NCI-H748 treated with DMSO at 0.1 percent for 48 hours (cell line): ENCODE measurements at places on chromosomes 2 and 18.

DNA sequence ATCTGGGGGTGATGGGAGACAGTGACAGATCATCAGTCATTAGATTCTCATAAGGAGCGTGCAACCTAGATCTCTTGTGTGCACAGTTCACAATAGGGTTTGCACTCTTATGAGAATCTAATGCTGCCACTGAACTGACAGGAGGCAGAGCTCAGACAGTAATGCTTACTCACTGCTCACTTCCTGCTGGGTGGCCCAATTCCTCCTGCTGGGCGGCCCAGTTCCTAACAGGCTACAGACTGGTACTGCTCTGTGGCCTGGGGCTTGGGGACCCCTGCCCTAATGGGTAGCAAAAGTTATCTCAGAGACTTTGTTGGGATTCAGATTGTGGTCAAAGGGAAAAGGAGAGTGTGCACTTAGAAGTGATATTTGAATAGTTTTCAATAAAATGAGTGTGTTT is 840.1 kb upstream of the ID2 start:
- DNase-seq = no peak

DNA sequence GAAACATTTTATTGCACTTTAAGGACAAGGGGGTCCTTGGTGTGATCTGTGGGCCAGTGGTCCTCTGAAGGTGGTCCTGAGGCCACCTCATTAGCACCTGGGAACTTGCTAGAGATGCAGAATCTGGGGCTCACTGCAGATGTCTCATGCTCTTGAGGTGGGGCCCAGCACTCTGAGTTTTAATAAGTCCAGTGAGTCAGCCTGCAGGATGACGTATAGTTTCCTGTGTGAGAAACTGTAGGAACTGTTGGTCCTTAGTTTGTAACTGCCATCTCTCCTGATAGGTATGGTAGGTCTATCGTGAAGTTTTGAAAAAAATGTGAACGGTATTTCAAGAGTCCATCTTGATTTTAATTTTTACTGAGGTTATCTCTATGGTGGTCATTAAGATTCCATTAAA is 2.8 kb downstream of the TRPM8 start:
- DNase-seq = no peak

DNA sequence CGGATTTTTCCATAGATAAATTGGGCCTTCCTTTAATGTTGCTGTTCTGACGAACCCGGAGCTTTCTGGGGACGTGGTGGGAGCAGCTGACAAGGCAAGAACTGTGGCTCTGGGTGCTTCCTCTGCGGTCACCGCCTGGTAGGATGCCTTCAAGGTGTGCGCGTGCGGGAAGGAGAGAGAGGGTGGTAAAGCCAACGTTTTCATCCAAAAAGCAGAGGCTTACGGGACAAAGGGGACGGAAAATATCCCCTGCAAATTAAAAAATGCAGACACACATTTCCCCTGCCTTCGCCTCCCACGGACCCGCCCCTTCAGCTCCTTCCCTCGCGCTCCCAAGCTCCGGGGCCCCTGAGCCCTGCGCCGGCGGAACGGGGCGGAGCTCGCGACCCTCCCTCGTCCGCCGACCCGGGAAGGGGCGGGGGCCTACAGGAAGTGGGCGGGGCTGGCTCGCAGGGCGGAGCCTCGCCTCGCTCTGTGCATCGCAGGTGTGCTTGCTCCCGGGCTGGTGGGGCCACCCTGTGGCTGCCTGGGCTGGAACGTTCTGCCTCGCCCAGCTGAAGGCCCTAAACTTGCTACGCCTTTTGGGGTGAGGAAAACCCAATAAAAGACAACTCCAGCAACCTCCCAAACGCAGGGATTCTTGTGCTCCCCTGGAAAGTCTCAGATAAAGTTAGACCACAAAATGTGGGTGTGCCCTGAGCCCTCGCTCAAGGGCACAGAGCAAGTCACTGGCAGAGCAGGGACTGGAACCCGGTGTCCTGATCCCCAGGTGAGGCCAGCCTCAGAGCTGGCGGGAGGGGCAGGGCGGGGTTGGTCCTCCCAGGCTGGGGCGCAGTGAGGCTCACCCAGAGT is 25.4 kb upstream of the SLC66A3 start:
- peak; percentile 33 for DNase-seq

GRCh38 chr2:111050701-111051376 is 69.9 kb upstream of the BCL2L11 start:
- no peak for DNase-seq

GRCh38 chr2:46535896-46536295 is 56.5 kb downstream of the TMEM247 start:
- no peak for DNase-seq

DNA sequence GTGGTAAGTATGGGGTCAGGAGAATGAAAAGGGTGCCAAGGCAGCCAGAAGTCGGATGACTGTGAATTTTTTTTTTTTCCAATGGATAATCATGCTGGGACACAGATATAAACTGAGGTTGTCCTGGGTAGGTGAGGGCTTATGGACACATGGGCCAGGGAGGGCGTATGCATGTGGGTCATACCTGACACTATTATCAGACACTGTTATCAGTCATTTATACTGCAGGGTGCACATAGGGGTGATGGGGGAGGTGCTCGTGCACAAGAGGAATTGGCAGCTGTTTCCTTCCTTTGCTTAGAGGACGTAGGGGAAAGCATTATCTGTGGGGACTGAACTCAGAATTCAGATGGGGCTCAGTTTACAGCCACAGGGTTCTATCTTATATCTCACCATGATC is 10.1 kb downstream of the CTIF start:
- no peak for DNase-seq

- no peak for DNase-seq
Observed at GRCh38 chr2:104856086-104856972, 2.4 kb downstream of the POU3F3 start.

- peak; percentile 86 for DNase-seq
Observed at GRCh38 chr2:211745295-211746097, 793.1 kb downstream of the ERBB4 start.

GRCh38 chr2:53475321-53475720 is 292.3 kb upstream of the CHAC2 start:
- no peak for DNase-seq

GRCh38 chr18:59783138-59783537 is 85.9 kb upstream of the CCBE1 start:
- DNase-seq = peak; percentile 40

- no peak for DNase-seq
Observed at GRCh38 chr2:23418461-23418911, 33.5 kb downstream of the KLHL29 start.

DNA sequence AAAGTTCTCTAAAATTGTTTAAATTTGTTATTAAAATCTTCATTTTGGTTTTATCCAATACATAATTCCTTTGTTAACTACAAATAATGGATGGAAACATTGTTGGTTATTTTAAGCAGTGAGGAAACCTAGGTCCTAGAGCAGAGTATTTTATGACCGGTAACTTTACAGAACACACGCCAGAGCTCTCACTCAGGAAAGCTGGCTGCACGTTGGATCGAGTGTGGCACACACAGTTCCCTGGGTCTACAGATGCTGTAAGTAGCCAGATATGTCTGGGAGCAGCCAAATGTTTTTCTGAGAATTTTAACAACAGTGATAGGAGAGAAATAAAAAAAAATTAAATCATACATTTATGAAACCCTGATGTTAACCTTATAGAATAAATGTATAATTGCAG is 264.4 kb downstream of the ZNF407 start:
- no peak for DNase-seq

DNA sequence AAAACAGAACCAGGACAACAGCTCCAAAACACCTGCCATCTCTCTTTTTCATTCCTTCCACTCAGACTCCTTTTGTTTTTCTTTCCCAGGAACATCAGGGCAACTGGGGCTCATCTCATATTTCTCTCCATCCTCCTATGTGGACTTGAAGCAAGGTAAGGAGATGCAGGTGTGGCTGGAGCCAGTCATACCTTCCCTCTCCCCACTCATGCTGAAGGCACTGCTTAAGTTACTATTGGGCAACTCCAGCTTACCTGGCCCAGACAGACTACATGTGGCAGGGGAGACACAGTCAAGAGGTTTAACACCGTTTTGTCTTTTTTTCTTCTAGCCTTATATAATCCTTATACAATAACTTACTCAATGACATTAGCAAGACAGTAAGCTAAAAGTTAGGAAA is 38.4 kb downstream of the LAMA1 start:
- DNase-seq = no peak

- DNase-seq = peak; percentile 71
Observed at GRCh38 chr2:4258563-4258962, 555.2 kb downstream of the DCDC2C start.
